Upper lobe of left lung (tissue), 6 donors: ENCODE measurements at places on chromosomes 5 and 9. TPM values are rescaled to one million over a fixed set of nuclear protein-coding genes. Genes with fewer than 3 reads are reported as not detected.

GRCh38 chr5:177388521-177389052 lies 4.4 kb downstream of the SLC34A1 start:
- H3K4me3 ChIP-seq = no peak overlapping the region
- H3K27me3 ChIP-seq = no peaks in the 10 kb centered on the region
- H3K27ac ChIP-seq = peak overlapping the region; percentile 59
- DNase-seq = no peak
- H3K4me1 ChIP-seq = peaks cover 21% of the 10 kb centered on the region

- H3K27ac ChIP-seq = no peak overlapping the region
- no peaks in the 10 kb centered on the region for H3K4me1 ChIP-seq
- DNase-seq = no peak
- H3K4me3 ChIP-seq = no peak overlapping the region
- H3K36me3 ChIP-seq = no peaks in the 10 kb centered on the region
- no peaks in the 10 kb centered on the region for H3K27me3 ChIP-seq
These were observed 567.4 kb downstream of the PRR16 start for GRCh38 chr5:121031491-121031890.

SERF1A gene
- 6.2 TPM for total RNA-seq

- H3K36me3 ChIP-seq = no peaks in the 10 kb centered on the region
- DNase-seq = no peak
- no peaks in the 10 kb centered on the region for H3K4me1 ChIP-seq
- no peak overlapping the region for H3K27ac ChIP-seq
- H3K4me3 ChIP-seq = no peak overlapping the region
These were observed 374.7 kb upstream of the GRIN3A start for GRCh38 chr9:102113191-102113590.

DNA sequence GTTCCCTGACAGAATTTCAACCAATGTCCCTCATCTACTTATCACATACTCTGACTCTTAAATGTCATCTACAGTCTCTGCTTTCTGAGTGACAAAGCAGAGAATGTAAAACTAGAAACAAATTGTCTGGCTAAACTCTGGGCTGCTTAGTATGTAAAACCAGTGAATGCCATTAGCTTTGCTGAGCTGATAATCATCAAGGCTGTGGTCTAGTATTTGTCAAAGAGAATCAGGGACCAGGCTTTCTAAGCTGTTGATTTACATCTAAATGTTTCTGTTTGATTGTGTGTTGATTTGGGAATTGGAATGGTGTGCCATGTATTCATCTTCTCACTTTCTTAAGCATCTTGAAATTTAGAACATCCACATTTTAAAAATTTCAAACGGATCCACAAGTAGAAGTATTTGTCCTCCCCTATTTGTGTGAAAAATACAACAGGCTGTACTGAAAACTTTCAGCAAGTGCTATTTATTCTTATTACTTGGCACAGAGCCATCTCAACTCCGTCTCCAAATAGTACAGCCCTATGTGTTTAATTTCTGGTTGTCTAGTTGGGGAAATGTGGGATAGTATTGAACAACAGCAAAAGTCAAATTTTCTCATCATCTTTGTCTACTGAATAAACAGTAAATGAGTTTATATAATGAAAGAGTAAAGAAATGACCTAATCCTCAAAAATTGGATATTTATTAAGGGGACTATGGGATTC lies 251.5 kb downstream of the KCTD16 start:
- DNase-seq = no peak
- no peak overlapping the region for H3K4me3 ChIP-seq
- no peaks in the 10 kb centered on the region for H3K36me3 ChIP-seq

HSPA9 gene
- total RNA-seq = 135 TPM

DNA sequence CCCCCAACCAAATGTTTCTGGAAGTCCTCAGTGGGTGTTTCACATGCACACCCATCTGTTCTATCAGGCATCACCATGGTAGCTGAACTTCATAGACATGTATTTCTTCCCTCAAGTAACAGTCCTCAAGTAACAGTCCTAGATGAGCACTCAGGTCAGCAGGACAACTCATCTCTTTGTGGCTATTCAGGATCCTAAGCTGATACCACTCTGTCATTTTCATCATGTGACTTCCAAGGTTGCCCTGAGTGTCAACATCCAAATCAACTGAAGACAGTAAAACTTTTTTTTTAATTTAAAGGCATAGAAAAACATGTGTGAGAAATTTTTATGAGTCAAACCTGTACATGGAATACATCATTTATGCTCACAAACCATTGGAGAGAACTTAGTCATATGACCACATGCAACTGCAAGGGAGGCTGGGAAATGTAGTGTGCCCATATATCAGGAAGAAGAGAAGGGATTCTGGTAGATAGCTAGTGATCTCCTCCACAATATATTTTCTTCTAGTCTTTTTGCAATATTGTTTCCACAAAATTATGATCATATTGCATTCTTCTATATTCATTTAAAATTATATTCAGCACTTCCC lies 64.2 kb upstream of the FST start:
- H3K27me3 ChIP-seq = no peaks in the 10 kb centered on the region
- no peaks in the 10 kb centered on the region for H3K4me1 ChIP-seq
- DNase-seq = no peak

FGF1 gene
- 0.76 TPM for total RNA-seq

DNA sequence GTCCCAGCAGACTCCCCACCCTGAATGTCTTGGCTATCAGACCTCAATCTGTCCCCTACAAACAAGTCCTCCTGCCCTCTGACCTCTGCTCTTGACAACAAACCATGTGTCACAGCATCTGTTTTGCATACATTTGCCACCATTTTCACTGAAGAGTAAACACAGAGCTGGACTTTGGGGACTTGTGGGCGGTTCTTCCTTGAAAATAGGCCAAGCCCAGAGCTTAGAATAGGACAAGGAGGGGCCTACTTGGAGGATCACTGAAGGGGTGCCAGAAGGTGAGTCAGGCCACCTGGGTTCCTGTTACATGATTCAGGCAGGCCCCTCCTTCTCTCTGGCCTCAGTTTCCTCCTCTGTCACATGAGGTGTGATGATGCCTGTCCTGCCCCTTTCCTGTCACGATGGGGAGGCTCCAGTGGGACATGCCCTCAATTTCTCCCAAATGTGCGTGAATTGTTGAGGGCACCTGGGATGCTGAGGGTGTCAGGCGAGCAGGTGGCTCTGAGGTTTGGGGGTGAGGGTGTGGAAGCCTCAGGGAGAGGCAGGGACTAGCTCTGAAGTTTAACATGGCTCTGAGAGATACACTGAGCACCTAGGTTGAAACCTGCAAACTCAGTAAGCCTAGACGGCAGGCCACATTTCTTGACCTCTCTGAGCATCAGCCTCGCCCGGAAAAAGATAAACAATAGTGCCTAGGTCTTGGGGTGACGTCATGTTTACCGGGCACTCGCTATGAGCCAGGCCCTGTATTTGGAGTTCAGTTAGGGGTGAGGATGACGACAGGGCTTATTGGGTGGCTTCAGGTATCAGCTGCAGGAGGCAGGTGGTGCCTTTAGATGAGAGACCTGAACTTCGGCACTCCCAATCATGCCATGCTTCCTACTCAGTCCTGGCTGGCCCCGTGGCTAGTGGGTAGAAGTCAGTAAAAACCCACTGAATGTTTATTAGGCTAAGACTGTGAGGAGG lies 107.6 kb upstream of the PITX1 start:
- H3K4me3 ChIP-seq = no peak overlapping the region
- DNase-seq = no peak
- H3K27ac ChIP-seq = peak overlapping the region; percentile 16
- no peaks in the 10 kb centered on the region for H3K27me3 ChIP-seq
- H3K36me3 ChIP-seq = no peaks in the 10 kb centered on the region
- no peaks in the 10 kb centered on the region for H3K4me1 ChIP-seq

- H3K27me3 ChIP-seq = no peaks in the 10 kb centered on the region
- no peak overlapping the region for H3K27ac ChIP-seq
- no peaks in the 10 kb centered on the region for H3K36me3 ChIP-seq
- no peaks in the 10 kb centered on the region for H3K4me1 ChIP-seq
- H3K4me3 ChIP-seq = no peak overlapping the region
- no peak for DNase-seq
These were observed 140.3 kb upstream of the CHD1 start for GRCh38 chr5:99068944-99069650.

- H3K36me3 ChIP-seq = no peaks in the 10 kb centered on the region
- H3K27me3 ChIP-seq = no peaks in the 10 kb centered on the region
- no peak overlapping the region for H3K4me3 ChIP-seq
- H3K4me1 ChIP-seq = peaks cover 23% of the 10 kb centered on the region
- no peak overlapping the region for H3K27ac ChIP-seq
- no peak for DNase-seq
These were observed 2.6 kb upstream of the LCN2 start for GRCh38 chr9:128146591-128147120.

CEL gene
- 4.7 TPM for total RNA-seq

DNA sequence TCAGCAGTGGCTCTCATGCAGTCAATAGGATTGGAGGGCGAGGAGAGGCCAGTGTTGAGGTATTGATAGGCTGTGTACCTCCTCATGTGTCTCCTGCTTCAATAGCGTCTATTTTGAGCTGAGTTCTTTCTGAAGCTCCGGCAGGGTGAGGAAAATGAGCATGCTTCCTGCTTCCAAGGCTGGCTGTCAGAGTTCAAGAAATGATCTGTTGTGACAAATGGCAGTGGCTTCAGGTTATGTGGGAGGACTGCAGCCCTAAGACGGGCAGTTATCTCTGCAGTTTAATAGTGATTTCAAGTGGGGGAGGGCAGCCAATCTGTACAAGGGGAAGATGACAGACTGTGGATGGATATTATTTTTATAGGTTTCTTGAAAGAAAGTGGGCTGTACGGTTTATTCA lies 54.0 kb upstream of the CXCL14 start:
- no peaks in the 10 kb centered on the region for H3K27me3 ChIP-seq
- H3K36me3 ChIP-seq = no peaks in the 10 kb centered on the region
- no peak for DNase-seq
- no peak overlapping the region for H3K4me3 ChIP-seq
- H3K4me1 ChIP-seq = no peaks in the 10 kb centered on the region

DNA sequence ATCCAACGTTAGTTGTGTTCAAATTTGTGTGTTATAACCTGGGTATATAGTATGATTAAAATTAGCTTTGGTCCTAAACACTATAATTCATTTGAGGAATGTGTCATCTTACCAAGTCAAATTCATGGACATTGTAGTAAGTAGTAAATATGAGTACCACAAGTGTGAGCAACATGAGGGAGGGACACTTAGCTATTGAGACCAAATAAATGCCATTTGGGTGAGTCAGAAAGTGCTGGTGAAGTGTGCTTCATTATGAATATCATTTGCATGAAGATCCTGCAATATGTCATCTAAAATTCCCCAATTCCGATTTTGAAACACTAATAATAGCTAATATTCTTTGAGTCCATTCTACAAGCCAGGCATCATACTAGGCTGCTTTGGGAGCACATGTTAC lies 336.7 kb upstream of the KIF2A start:
- no peaks in the 10 kb centered on the region for H3K27me3 ChIP-seq
- no peaks in the 10 kb centered on the region for H3K36me3 ChIP-seq
- peaks cover 5% of the 10 kb centered on the region for H3K4me1 ChIP-seq

GRCh38 chr5:161548487-161549094 lies 2.1 kb upstream of the GABRB2 start:
- H3K4me3 ChIP-seq = no peak overlapping the region
- DNase-seq = no peak
- no peaks in the 10 kb centered on the region for H3K36me3 ChIP-seq
- peaks cover 7% of the 10 kb centered on the region for H3K4me1 ChIP-seq

DIPK1B gene
- total RNA-seq = 17.1 TPM

DNA sequence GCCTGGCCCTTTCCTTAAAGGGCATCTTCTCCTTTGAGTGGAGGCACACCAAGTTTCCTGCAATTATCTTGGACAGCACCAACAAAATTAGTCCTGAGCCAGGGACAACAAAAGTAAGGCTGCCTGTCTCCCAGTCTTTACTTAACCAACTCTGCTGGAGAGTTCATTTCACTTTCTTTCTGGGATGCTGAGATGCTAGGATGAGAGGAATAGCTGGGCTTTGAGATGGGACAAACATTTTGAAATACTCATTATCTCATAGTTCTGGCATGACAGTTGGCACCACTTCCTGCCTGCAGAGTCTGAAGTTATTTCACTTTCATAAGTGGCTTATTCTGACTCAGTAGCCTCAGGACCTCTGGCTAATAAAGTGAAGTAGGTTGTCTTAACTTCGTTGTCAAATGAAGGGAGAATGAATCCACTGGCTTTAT lies 157.0 kb downstream of the C9orf152 start:
- peak overlapping the region; percentile 64 for H3K4me3 ChIP-seq
- no peaks in the 10 kb centered on the region for H3K27me3 ChIP-seq
- no peak for DNase-seq
- peaks cover 3% of the 10 kb centered on the region for H3K36me3 ChIP-seq
- peaks cover 34% of the 10 kb centered on the region for H3K4me1 ChIP-seq
- H3K27ac ChIP-seq = peak overlapping the region; percentile 88

NR5A1 gene
- total RNA-seq = not detected

MYOZ3 gene
- total RNA-seq = 0.61 TPM

DNA sequence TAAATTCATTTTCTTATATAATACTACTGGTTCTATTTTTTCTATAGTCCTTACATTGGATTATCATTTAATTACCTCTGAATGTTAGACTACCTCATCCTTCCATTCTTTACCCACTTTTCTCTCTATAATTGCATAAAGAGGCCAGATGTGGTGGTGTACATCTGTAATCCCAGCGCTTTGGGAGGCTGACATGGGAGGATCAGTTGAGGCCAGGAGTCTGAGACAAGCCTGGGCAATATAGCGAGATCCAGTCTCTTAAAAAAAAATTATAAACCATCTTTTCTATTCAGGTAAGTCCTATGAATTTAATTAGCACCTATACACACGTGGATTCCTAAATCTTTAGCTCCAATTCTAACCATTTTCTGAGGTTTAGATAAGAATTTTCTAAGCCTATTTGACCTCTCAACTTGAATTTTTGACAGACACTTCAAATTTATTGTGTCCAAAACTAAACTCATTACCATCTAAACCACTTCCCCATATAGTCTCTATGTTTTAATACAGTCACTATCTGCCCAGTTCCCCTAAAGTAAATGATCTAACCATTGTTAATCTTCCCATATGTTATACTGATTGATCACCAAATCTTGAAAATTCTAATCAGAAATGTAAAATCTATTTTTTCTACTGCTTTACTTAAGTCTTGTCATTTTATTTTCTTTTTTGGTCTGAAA lies 33.0 kb upstream of the CHD1 start:
- no peaks in the 10 kb centered on the region for H3K4me1 ChIP-seq
- no peak for DNase-seq
- H3K4me3 ChIP-seq = no peak overlapping the region
- H3K36me3 ChIP-seq = no peaks in the 10 kb centered on the region
- no peaks in the 10 kb centered on the region for H3K27me3 ChIP-seq

PTPN3 gene
- 26.2 TPM for total RNA-seq
